ENCODE measurements at places on chromosomes 5 and 9.
A peak's percentile ranks its signal among the peaks of the same experiment; 100 is the strongest.

DNA sequence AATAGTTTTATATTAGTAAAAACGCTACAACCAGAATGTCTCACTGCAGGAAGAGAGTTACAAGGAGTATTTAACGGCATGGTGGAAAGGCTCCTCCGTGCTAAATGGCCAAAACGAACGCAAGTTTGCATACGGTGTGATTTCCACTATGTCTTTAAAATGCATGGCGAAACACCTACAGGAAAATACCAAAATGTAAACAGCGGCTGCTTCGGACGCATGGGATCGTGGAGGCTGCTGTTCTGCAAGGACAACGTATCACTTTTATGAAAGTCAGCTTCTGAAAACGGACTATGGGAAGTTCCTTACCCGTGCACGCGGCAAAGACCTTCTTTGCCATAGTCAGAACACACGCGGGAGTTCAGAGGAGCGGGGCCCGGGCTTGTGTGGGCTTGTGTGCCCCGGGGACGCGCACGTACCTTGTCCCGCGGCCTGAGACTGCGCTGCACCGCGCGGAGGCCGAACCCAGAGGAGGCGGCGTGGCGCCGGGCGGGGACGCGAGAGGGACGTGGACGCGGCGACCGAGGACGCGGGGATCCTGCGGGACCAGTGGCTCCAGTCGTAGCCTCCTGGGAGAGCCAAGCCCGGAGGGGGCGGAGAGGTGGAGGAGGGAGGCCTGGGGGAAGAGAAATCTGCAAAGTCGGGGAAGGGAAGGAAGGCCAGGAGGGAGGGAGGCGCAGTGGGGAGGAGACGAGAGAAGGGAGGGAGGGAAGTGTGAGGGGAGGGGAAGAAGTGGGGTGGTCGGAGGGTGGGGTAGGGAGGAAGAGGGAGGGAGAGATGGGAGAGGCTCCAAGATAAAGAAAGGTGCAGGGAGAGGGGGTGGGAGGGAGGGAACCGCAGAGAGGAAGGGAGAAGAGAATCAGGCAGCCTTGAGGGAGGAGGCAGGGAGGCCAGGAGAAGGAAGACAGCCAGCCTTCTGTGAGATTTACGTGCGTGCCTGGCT, at the start of gene CMBL:
Gene CMBL, minus strand, starts transcription at position 697 of the 943 bp plus-strand sequence. CDS start 17,140 bp downstream, outside the sequence.
- peak; percentile 16 for DNase-seq

DNA sequence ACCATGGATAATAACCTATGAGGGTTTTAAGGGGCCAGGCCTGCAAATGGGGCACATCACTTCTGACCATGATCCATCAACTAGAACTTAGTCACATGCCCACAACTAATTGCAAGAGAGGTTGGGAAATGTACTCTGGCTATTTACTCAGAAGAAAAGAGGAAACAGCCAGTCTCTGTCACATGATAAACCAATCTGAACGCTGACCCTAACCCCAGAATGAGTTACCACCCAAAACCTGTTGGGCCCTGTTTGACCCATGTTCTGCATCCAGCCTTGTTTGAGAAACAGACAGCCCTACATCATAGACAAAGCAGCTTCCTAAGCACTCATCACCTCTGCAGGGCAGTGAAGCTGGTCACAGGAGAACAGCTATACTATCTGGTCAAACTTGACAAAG, 5.8 kb downstream of the MACROH2A1 start:
- DNase-seq, result no peak

DNA sequence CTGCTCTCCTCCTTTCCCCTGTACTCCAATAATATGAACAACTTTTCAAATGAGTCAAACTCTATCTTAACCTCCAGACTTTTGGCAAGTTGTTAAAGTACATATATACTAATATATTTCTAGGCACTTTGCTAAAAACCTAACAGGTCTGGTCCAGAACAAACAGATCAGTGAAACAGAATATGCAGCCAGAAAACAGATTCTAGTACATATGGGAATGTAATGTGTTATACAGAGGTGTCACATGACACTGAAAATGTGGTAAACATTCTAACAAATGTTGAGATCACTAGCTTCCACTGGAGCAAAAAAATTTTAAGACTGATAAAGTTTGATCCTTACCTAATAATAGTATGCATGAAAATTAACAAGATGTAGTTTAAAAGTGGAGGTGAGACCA, 136.9 kb downstream of the OR2K2 start:
- DNase-seq, result no peak

GRCh38 chr5:74603376-74603775, 37.2 kb downstream of the ENC1 start:
- DNase-seq, result no peak

DNA sequence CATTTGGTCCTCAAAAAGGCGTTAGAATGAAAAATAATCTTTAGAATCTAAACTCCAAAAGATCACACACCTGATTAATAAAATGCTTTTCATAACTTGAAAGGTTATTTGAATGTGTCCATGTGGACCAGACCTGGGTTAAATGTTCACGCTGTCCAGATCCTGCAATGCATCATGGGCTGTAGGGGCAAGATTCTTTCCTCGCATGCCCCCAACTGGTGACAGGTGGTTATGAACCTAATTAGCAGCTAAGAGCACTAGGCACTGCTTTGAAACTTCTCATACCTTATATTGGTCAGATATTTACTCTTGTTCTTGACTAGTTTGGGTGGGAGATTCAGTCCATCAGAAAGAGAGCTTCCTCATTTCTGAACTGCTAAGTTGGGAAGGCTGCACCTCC, 19.3 kb upstream of the PIP5K1B start:
- no peak for DNase-seq

DNA sequence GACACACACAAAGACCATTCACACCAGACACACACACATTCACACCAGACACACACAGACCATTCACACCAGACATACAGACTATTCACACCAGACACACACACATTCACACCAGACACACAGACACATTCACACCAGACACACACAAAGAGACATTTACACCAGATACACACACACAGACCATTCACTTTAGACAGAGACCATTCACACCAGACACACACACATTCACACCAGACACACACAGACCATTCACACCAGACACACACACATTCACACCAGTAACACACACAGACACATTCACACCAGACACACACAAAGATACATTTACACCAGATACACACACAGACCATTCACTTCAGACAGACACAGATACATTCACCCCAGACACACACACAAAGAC, 29.0 kb upstream of the FCN1 start:
- no peak for DNase-seq

DNA sequence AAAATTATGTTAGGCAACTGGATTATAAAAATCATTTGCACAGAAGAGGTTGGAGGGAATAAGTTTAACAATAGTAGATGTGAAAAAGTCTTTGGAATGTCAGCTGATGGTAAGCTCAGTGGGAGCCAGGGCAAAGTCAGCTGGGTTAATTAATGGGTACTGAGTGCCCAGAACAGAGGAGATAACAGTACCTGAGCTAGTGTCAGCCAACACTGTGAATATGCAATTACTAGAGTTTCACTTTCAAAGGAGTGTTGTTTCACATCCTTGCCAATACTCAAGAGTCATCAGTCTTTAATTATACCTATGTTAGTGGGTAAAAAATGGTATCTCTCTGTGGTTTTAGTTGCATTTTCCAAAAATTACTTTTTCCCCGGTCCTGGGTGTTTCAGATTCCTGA, 135.1 kb downstream of the KIF4B start:
- DNase-seq, result no peak

- peak; percentile 57 for DNase-seq
Observed at GRCh38 chr9:122051351-122052321, 41.5 kb downstream of the TTLL11 start.

- DNase-seq, result no peak
Observed at GRCh38 chr5:52668544-52669185, 119.1 kb upstream of the ITGA1 start.

- DNase-seq, result no peak
Observed at GRCh38 chr9:93582115-93582514, 5.7 kb downstream of the PHF2 start.

DNA sequence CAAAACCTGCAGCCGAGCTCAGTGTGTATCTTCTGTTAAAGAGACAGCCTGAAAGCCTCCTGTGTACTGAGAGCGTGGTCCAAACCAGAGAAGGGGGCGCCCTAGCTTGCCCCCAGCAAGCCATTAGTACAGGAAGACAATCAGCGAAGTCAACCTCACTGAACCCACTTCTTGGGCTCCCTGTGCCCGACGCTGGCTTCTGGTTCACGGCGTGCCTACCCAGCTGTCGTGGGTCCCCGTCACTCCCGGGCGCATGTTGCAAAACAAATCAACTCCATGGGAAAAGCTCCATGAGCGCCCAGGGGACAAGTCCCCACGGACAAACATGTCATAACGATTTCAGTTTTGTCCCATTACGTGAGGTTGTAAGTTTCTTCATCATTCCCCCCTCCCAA, 326.9 kb downstream of the SH3GL2 start:
- no peak for DNase-seq

DNA sequence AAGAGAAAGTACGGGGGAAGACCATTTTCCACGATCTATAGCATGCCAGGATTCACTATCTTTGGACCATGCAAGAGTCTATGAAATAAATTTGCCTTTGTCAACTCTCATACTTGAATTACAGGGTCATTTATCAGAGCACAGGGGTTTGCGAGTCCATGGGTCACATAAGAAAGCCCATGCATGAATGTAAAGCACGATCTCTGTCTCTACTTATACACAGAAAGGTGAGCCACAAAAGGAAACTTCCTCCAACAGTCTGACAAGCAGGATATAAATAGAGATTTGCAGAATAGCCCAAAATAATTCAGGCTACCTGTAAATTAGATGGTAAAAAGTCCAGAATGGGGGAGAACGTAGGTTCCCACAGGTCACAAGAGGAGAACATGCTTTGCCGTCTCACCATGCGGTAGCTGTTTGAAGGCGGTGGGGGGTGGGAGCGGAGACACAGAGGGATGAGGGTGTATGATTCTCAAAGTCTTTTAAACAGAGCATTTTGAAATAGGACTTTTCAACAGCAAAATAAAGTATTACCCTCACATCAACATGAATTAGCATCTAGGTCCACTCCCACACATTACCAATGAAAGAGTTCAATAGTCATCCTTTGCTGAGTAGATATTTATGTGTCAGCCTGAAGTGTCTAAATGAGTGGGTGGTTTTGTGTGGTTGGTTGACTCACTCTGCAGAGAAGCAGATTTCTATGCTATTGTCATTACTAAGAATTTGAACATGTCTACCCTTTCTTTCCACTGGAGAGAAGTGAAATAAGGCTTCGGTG, 279.7 kb downstream of the EBF1 start:
- no peak for DNase-seq

- DNase-seq, result no peak
Observed at GRCh38 chr5:157828105-157828943, 30.6 kb downstream of the CLINT1 start.

DNA sequence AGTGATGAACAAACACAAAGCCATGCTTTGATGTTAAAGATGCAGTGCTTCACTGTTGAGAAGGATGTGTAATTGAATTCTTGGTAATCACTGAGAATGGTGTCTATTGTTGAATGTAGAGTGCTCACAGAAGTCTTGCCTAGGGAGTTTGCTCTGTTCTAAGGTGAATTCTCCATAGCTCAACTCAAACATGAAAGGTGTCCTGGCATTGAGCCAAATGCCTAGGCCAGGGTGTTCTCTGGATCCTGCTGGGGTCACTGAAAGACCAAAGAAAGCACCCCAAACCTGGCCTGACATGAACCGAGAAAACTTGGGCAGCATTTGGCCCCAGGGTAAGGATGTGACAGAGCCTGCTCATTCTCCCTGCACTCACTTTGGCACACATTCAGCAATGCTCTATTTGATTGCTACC, 217.3 kb downstream of the ARL15 start:
- DNase-seq, result no peak

DNA sequence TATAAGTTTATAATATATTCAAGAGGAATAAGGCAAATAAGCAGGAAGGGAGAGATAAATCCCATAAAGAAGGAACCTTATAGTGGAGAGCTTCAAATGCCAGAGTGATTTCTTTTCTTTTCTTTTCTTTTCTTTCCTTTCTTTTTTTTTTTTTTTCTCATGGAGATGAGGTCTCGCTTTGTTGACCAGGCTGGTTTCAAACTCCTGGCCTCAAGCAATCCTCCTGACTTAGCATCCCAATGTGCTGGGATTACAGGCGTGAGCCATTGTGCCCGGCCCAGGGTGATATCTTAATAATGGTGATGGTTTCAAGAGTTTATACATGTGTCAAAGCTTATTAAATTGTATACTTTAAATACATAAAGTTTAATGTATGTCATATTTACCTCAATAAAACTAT, 19.6 kb upstream of the FOCAD start:
- DNase-seq, result no peak

- DNase-seq, result no peak
Observed at GRCh38 chr5:89758146-89758545, 651.4 kb downstream of the CETN3 start.

Measured in activated T-cell treated with anti-CD3 and anti-CD28 coated beads for 48 hours (primary cell).